ENCODE measurements at places on chromosomes 1 and 21.

DNA sequence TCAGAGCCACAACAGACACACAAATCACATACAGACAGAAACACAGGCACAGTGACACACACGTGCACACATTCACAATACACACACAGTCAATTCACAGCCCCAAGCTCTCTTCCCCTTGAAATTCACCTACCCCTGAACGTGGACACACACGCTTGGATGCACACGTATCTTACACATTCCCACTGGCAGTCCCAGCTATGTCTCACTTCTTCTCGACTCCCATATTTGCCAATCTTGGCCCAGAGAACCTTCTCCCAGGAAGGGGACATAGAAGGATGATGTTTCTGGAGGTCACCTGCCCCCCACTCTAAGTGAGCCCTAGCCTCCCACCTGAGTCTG lies 1.6 kb downstream of the CRYBG2 start:
- no peak for DNase-seq

DNA sequence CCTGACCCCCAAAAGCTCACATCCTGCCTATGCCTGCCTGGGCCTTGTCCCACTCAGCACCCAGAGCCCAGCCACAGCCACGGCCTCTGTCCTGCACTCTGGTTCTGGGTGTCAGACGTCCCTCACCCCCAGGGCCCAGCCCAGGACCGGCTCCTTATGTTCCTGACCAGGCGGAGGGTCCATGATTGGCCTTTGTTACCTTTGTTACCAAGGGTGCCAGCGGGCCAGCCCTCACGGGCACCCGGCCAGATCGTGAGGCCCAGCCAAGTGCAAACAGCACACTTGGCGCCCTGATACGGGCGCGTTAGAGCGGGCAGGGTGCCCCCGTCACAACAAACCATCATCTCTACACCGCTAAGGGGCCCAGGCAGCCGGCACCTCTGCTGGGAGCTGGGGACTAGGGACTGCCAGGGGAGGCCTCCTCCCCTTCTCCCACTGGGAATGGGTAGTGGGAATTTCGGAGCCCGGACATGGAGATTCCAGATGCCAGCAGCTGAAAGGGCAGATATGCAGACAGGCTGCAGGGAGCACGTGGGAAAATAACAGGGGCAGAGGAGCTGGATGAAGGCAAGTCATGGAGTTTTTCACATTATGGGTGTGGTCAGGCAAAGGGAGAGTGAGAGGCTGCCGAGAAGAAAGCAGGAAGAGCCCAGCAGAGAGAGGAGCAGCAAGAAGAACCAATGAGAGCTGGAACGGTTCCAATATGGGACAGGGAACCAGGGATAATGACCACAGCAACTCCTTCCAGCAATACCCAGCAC lies 22.1 kb downstream of the HSPG2 start:
- DNase-seq: no peak

DNA sequence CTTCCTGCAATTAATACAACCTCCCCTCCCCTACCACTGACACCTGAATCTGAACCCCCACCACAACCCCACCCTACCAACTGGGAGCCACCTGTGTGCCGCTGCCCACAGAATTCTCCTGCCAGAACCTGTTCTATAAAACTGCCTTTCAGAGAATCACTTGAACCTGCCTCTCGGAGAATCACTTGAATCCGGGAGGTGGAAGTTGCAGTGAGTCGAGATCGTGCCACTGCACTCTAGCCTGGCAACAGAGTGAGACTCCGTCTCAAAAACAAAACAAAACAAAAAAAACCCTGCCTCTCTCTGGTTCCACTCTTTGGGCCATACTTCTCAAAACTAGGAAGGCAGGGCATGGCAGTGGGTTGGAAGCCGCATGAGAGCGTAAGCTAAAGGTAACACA lies 5.7 kb downstream of the URB1 start:
- DNase-seq: no peak

- peak; percentile 88 for DNase-seq
Observed at GRCh38 chr1:23562137-23562876, 3.0 kb upstream of the ID3 start.

- DNase-seq: no peak
Observed at GRCh38 chr1:111758373-111758772, 2.7 kb downstream of the DDX20 start.

- no peak for DNase-seq
Observed at GRCh38 chr1:27203946-27204345, 30.5 kb upstream of the WDTC1 start.

- DNase-seq: no peak
Observed at GRCh38 chr1:74767490-74767889, 34.5 kb downstream of the TYW3 start.
